ENCODE measurements at places on chromosomes 5 and 9. TPM values are rescaled to one million over a fixed set of nuclear protein-coding genes. Genes with fewer than 3 reads are reported as not detected.

PCDHGA7 gene
- total RNA-seq = 9.2 TPM

CDX1 gene
- total RNA-seq = not detected

RANBP17 gene
- total RNA-seq = 6.4 TPM

LCN9 gene
- total RNA-seq = not detected

SHISAL2B gene
- not detected for total RNA-seq

TRPM3 gene
- not detected for total RNA-seq

Measured in heart right ventricle (tissue), 16 donors.